ENCODE measurements at places on chromosomes 5 and 9. TPM values are rescaled to one million over a fixed set of nuclear protein-coding genes. Genes with fewer than 3 reads are reported as not detected.
A peak's percentile ranks its signal among the peaks of the same experiment; 100 is the strongest.

DNA sequence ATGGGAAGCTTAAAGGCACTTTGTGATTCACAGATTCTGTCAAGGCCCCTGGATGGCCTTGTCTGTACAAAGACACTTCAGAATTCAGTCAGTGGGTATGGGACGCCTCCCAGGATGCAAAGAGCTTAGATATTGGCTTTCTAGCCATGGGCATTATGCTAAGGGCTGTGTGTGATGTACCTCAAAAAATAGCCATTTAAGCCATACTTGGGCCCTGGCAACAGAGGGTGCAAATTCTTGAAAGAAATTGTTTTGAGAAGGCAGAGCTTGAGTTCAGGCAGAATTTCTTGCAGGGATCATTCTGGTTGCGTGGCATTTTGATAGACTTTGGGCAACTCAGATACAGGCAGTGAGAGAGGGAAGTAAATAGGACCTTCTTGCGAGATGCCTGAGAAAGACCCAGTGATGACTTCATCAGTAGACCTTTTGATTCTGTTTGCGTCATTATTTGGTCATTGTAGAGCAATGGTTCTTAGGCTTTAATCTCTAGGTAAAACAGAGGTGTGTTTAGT lies 3.9 kb downstream of the CYFIP2 start:
- H3K27ac ChIP-seq: no peak overlapping the region
- peaks cover 24% of the 10 kb centered on the region for H3K4me1 ChIP-seq
- H3K4me3 ChIP-seq: no peak overlapping the region
- H3K27me3 ChIP-seq: peaks cover 9% of the 10 kb centered on the region

GRCh38 chr9:23682891-23683431 lies 143.1 kb downstream of the ELAVL2 start:
- H3K27me3 ChIP-seq: no peaks in the 10 kb centered on the region
- H3K4me1 ChIP-seq: no peaks in the 10 kb centered on the region
- no peak overlapping the region for H3K27ac ChIP-seq
- no peak overlapping the region for H3K4me3 ChIP-seq

- no peaks in the 10 kb centered on the region for H3K27me3 ChIP-seq
- H3K4me3 ChIP-seq: no peak overlapping the region
- H3K36me3 ChIP-seq: peaks cover 37% of the 10 kb centered on the region
- H3K4me1 ChIP-seq: no peaks in the 10 kb centered on the region
- no peak for DNase-seq
Observed at GRCh38 chr5:10229306-10230048, 20.2 kb downstream of the ATPSCKMT start.

GRCh38 chr9:133509179-133510083 lies 15.3 kb downstream of the MYMK start:
- H3K36me3 ChIP-seq: no peaks in the 10 kb centered on the region
- peaks cover 9% of the 10 kb centered on the region for H3K4me1 ChIP-seq
- DNase-seq: no peak
- H3K27ac ChIP-seq: peak overlapping the region; percentile 50
- H3K4me3 ChIP-seq: peak overlapping the region; percentile 71
- H3K27me3 ChIP-seq: peaks cover 5% of the 10 kb centered on the region

DNA sequence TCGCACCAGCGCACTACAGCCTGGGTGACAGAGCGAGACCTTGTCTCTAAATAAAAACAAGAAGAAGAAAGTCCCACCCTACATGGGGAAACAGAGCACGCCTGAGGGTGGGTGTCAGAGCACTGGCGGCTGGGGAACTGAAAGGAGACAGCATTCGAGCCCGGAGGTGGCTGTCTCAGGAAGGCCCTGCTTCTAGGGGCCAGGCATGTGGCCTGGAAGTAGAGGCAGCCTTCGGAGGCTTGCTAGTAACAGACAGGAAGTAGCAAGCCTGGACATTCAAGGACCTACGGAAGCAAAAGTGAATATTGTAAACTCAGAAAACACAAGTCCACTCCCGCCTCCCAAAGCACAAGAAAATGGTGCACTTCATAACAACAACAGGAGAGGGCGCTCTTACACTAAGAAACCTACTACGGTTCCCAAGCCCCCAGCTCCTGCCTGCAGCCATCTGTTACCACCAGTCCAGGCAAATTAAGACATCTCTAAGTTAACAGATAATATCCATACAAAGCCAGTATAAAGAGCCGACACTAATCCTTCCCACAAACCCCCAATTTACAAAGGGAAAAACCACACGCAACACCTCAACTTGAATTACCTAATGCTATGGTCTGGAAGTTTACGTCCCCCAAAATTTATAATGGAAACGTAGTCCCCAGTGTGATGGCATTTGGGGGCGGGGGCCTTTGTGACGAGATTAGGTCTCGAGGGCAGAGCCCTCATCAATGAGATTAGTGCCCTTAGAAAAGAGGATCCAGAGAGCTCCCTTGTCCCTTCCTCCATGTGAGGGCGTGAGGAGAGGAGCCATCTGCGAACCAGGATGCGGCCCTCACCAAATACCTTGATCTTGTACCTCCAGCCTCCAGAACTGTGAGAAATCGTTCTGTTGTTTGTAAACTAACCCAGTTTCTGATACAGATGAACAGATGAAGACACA lies 7.7 kb downstream of the RASGEF1C start:
- H3K4me1 ChIP-seq: no peaks in the 10 kb centered on the region
- H3K27ac ChIP-seq: no peak overlapping the region
- no peaks in the 10 kb centered on the region for H3K27me3 ChIP-seq
- H3K4me3 ChIP-seq: no peak overlapping the region

DNA sequence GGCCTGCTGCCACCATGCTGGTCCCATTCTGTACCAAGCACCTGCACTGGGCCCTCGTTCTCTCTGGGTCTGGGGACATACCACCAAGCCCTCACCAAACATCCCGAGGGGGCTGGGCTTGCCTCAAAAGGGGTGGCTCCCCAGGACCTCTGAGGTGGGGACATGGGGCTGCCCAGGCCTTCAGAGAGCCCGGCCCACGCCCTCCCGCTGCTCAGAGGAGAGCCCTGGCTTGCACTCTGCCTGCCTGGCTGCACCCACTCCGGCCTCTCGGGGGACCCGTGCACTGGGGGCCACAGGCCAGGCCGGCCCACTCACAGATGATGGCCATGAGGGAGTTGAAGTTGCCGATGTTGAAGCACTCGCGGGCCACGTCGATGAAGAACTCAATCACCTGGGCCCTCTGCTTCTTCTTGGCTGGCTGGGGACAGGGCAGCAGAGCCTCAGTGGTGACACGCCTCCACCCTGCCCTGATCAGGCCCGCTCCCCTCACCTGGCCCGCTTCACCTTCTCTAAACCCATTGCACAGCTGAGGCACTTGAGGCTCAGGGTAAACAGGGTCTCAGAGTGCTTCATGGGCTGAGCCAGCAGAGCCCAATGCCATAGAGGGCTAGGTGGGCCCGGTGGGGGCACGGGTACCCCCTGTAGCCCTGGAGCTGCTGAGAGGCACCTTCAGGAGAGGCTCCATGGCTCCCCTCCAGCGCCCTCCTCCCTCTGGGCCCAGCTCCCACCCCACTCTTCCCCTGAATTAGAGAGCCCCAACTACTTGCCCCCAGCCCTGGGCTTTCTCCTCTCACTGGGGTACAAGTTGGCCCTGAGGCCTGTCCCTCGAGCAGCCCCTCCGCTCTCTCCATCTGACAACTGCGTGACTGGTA lies 47.7 kb upstream of the RNF130 start:
- no peaks in the 10 kb centered on the region for H3K36me3 ChIP-seq
- no peak overlapping the region for H3K27ac ChIP-seq
- H3K4me1 ChIP-seq: peaks cover 10% of the 10 kb centered on the region
- no peaks in the 10 kb centered on the region for H3K27me3 ChIP-seq

FOXD4 gene
- total RNA-seq: 0.17 TPM

C9 gene
- not detected for total RNA-seq

SMAD5 gene
- 69.1 TPM for total RNA-seq

DNA sequence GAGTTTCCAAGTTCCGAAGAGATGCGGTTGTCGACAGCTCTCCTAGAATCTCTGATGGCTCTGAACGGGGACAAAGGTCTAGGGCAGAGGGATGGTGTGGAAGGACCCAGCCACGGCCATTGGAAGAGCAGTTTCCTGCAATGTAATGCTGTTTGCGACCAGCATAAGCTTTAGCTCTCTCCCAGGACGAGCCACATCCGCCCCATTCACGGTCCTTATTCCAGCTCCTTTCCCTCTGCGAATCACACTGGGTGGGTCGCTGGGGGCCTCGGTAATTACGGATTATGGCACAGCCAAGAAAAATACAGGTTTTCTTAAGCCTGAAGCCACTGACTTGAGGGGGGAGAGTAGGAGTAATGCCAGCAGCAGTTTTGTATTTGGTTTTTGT lies 22.7 kb downstream of the ANXA2R start:
- H3K27me3 ChIP-seq: peaks cover 88% of the 10 kb centered on the region
- DNase-seq: no peak
- H3K27ac ChIP-seq: peak overlapping the region; percentile 96
- no peaks in the 10 kb centered on the region for H3K36me3 ChIP-seq

DNA sequence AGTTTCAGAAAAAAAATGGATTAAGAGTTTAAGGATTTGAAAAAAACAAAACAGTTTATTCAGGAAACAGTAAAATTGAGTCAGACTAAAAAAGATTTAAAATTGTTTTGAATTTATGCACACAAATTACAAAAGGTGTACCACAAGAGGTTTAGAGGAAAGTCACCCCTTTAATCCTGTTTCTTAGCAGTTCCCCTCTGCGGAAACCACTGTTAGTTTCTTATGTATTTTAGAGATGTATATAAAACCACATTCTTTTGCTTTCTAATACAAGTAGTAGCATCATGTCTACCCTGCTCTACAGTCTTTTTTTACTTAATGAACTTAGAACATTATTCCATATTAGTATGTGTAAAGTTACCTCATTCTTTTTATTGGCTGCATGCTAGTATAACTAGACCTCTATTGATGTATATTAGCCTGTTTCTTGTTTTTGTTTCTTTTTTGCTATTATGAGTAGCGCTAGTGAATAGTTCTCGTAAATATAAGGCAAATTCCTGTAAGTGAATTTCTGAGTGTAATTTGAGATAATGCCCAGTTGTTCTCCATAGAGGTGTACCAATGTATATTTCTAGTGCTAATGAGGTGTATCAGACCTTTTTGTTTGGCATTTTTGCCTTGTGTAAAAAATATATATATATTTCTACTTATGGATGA lies 20.0 kb downstream of the GPBP1 start:
- DNase-seq: no peak
- peaks cover 13% of the 10 kb centered on the region for H3K4me1 ChIP-seq

DNA sequence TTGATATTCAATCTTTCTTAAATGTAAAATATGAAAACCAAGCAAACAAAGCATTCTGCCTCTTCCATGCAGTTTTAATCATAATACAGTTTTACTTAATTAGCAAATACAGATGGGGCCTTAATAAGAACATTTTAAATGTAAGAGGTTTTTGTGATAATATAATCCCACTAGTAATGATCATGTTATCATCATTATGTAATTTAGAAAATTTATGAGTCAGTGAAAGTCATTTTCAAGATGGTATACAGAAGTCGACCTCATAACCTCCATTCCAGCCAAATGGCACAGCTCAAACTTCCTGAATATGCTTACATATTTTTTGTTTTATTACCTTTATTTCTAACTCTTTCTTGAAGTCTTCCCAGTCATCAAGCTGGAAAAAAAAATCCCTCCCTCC lies 102.2 kb upstream of the GNA14 start:
- peaks cover 8% of the 10 kb centered on the region for H3K36me3 ChIP-seq
- H3K27me3 ChIP-seq: no peaks in the 10 kb centered on the region
- H3K27ac ChIP-seq: no peak overlapping the region
- no peak overlapping the region for H3K4me3 ChIP-seq
- peaks cover 26% of the 10 kb centered on the region for H3K4me1 ChIP-seq
- DNase-seq: no peak

GABRG2 gene
- 0.24 TPM for total RNA-seq

KCNV2 gene
- not detected for total RNA-seq

DNA sequence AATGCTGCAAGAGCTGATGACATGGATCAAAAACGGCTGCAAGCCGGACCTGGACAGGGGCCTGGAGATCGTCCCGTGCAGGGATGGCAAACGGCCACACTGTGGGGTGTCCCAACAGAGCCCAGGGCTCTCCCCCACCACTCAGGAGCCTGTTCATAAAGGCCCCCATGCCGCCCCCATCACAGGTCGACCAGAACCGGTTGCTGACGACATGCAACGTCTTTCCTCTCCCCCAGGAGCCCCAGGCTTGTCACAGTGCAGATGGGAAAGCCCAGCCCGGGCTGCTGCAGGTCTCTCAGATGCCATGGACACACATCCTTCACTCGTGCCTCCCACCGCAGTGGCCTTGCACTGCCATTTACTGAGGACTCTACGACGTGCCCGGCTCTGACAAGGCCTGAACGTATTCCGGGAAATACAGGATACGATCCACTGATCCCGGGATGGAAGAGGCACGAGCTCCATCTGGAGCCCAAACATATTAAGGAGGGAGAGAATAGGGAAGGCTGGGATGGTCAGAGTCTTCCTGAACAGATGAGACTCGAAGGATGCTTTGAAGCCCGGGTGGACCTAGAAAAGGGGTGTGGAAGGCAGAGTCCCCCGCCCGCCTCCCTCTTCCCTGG lies 76.5 kb upstream of the SARDH start:
- no peak for DNase-seq
- H3K36me3 ChIP-seq: peaks cover 14% of the 10 kb centered on the region
- no peak overlapping the region for H3K4me3 ChIP-seq
- peaks cover 15% of the 10 kb centered on the region for H3K4me1 ChIP-seq
- H3K27me3 ChIP-seq: no peaks in the 10 kb centered on the region
- H3K27ac ChIP-seq: no peak overlapping the region

MYOT gene
- total RNA-seq: 0.56 TPM

DNA sequence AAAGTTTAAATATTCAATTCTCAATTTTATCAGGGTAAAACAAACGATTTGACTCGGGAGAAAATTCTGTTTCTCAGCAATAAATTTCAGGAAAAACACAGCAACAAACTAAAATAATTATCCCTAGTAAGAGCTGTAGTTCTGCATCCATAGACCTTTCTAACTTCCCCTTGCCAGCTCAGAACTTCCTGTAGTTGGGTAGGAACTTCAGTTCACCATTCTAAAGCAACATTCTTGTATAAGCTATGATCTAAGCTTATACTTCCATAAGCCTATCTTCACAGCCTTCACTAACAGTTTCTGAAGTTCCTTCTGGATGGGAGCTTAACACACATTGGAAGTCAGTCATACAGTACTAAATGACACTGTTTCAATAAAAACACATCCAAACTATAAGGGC lies 96.6 kb downstream of the UBAP2 start:
- H3K4me3 ChIP-seq: no peak overlapping the region
- H3K4me1 ChIP-seq: no peaks in the 10 kb centered on the region
- no peaks in the 10 kb centered on the region for H3K27me3 ChIP-seq
- H3K27ac ChIP-seq: no peak overlapping the region
- peaks cover 40% of the 10 kb centered on the region for H3K36me3 ChIP-seq

DNA sequence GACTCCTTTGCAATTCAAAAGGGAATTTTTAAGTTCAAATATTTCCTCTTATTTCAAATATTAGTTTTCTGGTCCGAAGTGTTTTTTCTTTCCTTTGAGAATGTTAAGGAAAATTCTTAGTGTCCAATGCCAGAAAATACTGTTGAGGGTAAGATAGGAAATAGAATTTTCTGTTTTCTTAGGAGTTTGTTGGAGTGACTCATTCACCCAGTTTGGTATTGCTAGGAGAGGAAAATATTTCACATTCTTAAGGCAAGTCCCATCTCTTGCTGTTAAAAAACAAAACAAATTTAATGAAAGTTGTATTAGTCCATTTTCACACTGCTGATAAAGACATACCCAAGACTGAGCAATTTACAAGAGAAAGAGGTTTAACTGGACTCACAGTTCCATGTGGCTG lies 349.2 kb upstream of the ADAMTSL1 start:
- H3K4me3 ChIP-seq: no peak overlapping the region
- no peaks in the 10 kb centered on the region for H3K27me3 ChIP-seq
- DNase-seq: no peak
- no peaks in the 10 kb centered on the region for H3K4me1 ChIP-seq
- no peaks in the 10 kb centered on the region for H3K36me3 ChIP-seq

Measured in type B pancreatic cell (in vitro differentiated cells).